A549 treated with Hydrocortisone at 1 μM for 4 hours (cell line): ENCODE measurements at places on chromosomes 3 and 15. TPM values are rescaled to one million over a fixed set of nuclear protein-coding genes. Genes with fewer than 3 reads are reported as not detected.

FBXL22 gene
- 0.15 to 0.76 TPM (median 0.25 TPM) in 5 replicates for total RNA-seq

ABHD10 gene
- total RNA-seq: 15.0 to 19.6 TPM (median 17.9 TPM) in 5 replicates

SLC28A2 gene
- not detected in 5 replicates for total RNA-seq

WDR72 gene
- total RNA-seq: 5.9 to 8.8 TPM (median 6.2 TPM) in 5 replicates

PODXL2 gene
- total RNA-seq: 8.6 to 11.0 TPM (median 9.2 TPM) in 5 replicates

DGKG gene
- total RNA-seq: 7.0 to 13.9 TPM (median 7.2 TPM) in 5 replicates

CALML4 gene
- 6.3 to 9.1 TPM (median 8.1 TPM) in 5 replicates for total RNA-seq

FEZF2 gene
- not detected in 5 replicates for total RNA-seq

CGNL1 gene
- total RNA-seq: 0.50 to 0.81 TPM (median 0.55 TPM) in 5 replicates

TM4SF18 gene
- 30.3 to 41.5 TPM (median 33.5 TPM) in 5 replicates for total RNA-seq
